ENCODE measurements at places on chromosomes 4 and X. TPM values are rescaled to one million over a fixed set of nuclear protein-coding genes. Genes with fewer than 3 reads are reported as not detected.

Gene IL15
- 0.66 TPM for total RNA-seq

- no peak for DNase-seq
- peaks cover 4% of the 10 kb centered on the region for H3K4me1 ChIP-seq
- H3K36me3 ChIP-seq = no peaks in the 10 kb centered on the region
- no peaks in the 10 kb centered on the region for H3K27me3 ChIP-seq
- H3K27ac ChIP-seq = no peak overlapping the region
Observed at GRCh38 chr4:27062256-27062655, 201.6 kb downstream of the STIM2 start.

- no peak overlapping the region for H3K27ac ChIP-seq
- DNase-seq = no peak
- no peaks in the 10 kb centered on the region for H3K27me3 ChIP-seq
- H3K4me3 ChIP-seq = no peak overlapping the region
- no peaks in the 10 kb centered on the region for H3K36me3 ChIP-seq
Observed at GRCh38 chr4:148515248-148515647, 73.0 kb upstream of the NR3C2 start.

DNA sequence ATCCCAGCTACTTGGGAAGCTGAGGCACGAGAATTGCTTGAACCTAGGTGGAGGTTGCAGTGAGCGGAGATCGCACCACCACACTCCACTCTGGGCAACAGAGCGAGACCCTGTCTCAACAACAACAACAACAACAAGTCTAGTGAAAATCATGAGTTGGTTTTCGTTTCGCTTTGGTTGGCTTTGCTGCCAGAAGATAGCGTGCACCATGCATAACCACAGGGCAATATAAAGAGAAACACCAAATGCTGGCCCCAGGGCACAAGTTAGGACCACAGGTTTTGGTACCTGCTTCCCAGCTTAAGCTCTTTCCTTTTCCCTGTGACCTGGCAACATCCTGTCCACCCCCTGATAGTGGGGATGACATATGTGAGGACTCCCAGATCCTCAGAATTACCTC is 21.5 kb upstream of the HMGB3 start:
- H3K4me3 ChIP-seq = no peak overlapping the region
- no peaks in the 10 kb centered on the region for H3K36me3 ChIP-seq
- no peak overlapping the region for H3K27ac ChIP-seq
- H3K4me1 ChIP-seq = no peaks in the 10 kb centered on the region
- no peaks in the 10 kb centered on the region for H3K27me3 ChIP-seq
- DNase-seq = no peak

DNA sequence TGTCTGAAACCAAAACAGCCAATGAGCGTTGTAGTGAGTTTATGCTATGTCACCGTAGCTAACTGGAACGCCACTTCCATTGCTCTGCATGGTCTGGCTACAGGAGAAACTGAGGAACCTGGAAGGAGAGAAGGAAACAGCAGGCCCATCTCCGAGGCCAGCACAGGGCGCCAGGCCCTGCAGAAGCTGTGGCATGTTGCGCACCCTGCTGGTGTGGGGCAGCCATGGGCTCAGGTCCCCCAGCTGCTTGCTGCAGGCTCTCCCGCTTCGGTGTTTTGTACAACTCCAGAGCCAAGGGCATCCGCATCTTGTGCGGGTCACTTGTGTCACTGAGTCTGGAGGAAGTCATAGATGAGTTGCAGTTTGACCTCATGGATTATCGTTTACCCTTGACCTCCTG is 89.2 kb downstream of the AFAP1 start:
- no peak for DNase-seq
- no peak overlapping the region for H3K27ac ChIP-seq
- peaks cover 6% of the 10 kb centered on the region for H3K4me1 ChIP-seq
- H3K4me3 ChIP-seq = no peak overlapping the region
- no peaks in the 10 kb centered on the region for H3K27me3 ChIP-seq
- no peaks in the 10 kb centered on the region for H3K36me3 ChIP-seq

DNA sequence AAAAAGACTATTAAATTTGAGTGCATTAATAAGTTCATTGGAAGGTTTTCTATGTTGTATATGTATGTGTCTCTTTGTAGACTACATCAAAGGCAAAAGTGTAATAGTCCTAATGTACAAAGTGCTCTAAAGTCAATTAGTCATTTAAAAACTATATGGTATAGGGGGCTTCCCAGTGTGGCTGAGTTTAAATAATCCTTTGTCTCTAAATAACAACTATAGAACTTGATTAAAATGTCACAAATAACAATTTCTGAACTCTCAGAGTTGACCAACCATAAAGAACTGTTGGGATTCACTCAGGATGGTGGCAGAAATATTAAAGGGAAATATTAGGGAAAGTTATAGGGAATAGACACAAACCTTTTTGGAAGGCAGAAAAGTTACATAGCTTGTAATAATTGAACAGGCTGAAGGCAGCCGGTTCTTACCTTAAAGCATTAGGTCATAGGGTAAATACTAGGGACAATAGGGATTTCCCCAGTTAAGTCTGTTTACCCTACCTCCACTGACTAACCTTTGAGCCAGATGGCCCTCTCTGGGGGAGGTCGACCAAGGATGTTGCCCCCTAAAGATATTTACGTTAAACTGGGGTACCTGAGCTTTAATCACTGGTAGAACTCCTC is 1054.2 kb downstream of the ARAP2 start:
- no peak overlapping the region for H3K4me3 ChIP-seq
- H3K27ac ChIP-seq = no peak overlapping the region
- no peaks in the 10 kb centered on the region for H3K4me1 ChIP-seq
- DNase-seq = no peak

DNA sequence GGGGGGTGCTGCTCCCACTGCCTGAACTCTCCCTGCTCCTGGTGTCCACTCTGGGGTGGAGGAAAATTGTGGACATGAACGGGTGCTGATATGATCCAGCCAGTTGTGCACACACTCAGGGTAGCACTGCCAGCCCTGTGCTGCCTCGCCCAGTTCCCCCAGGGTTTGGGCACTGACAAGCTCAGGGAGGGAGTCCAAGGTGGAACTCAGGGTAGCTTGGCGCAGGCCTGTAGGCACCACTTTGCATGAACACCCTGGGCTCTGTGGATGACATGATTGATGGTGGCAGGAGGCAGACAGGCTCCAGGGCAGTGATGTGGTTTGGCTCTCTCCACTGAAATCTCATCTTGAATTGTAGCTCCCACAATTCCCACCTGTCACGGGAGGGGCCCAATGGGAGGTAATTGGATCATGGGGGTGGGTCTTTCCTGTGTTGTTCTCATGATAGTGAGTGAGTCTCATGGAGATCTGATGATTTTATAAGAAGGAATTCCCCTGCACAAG is 572.0 kb upstream of the PABPC4L start:
- H3K4me1 ChIP-seq = no peaks in the 10 kb centered on the region
- no peak overlapping the region for H3K4me3 ChIP-seq
- H3K27me3 ChIP-seq = no peaks in the 10 kb centered on the region
- H3K27ac ChIP-seq = no peak overlapping the region
- no peaks in the 10 kb centered on the region for H3K36me3 ChIP-seq

All from body of pancreas (tissue), 4 donors.